Astrocyte (in vitro differentiated cells and primary cell): ENCODE measurements at places on chromosomes 13 and 19. TPM values are rescaled to one million over a fixed set of nuclear protein-coding genes. Genes with fewer than 3 reads are reported as not detected.
A peak's percentile ranks its signal among the peaks of the same experiment; 100 is the strongest.

DNA sequence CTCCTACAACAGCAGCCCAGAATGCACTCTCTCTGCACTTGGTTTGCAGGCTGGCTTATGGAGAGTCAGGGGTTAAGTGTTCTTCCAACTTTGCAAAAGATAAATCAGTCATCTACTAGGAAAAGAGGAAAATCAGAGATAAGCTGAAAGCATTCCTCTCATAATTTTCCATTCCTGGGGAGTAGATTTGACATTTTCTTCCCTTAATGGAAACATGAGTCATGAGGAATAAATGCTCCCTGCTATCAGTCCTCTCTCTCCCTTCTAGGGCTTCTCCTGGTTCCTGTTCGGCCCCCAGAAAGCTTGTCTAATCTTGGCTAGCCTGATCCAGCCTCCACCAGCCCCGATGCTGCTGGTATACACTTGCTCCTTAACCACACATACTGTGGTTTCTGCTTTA, 28.4 kb upstream of the ENOX1 start:
- peak; percentile 95 for DNase-seq
- H3K36me3 ChIP-seq, result no peaks in the 10 kb centered on the region
- H3K4me1 ChIP-seq, result peaks cover 15% of the 10 kb centered on the region
- H3K27ac ChIP-seq, result peak overlapping the region; percentile 47
- H3K27me3 ChIP-seq, result no peaks in the 10 kb centered on the region
- no peak overlapping the region for H3K4me3 ChIP-seq

GRCh38 chr13:34628209-34628682, 313.8 kb upstream of the NBEA start:
- no peaks in the 10 kb centered on the region for H3K36me3 ChIP-seq
- H3K27ac ChIP-seq, result no peak overlapping the region
- no peaks in the 10 kb centered on the region for H3K27me3 ChIP-seq

- peak; percentile 18 for DNase-seq
- H3K4me1 ChIP-seq, result no peaks in the 10 kb centered on the region
- no peaks in the 10 kb centered on the region for H3K27me3 ChIP-seq
- no peak overlapping the region for H3K27ac ChIP-seq
- no peaks in the 10 kb centered on the region for H3K36me3 ChIP-seq
Observed at GRCh38 chr13:52968074-52968700, 60.4 kb upstream of the OLFM4 start.

GRCh38 chr13:25295228-25295627, 6.2 kb upstream of the NUP58 start:
- H3K36me3 ChIP-seq, result no peaks in the 10 kb centered on the region
- H3K27me3 ChIP-seq, result peaks cover 17% of the 10 kb centered on the region
- DNase-seq, result peak; percentile 25
- no peaks in the 10 kb centered on the region for H3K4me1 ChIP-seq

DNA sequence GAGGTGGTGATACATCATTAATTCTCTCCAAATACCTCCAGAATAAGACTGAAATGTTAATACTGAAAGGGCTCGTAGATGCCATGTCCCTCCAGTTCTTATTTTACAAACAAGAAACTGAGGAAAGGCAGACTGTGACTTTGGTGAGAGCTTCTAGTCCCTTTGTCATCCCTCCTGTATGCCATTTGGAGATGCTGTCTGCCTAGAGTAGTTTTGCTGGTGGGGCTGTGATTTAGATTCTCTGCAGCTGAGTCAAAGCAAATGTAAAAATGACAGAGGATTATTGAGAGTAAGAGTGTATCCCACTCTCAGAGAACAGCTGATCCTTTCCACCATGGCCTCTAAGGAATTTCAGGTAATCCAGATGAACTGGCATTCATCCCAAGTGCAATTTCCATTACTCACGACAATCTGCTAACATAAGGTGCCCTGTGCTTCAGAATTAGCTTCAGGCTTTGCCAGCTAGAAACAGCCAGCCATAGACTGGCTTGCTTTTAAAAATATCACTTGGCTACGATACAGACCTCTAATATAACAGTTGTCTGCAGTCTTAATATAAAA, 16.8 kb downstream of the PABPC3 start:
- no peak overlapping the region for H3K4me3 ChIP-seq
- H3K27me3 ChIP-seq, result peaks cover 4% of the 10 kb centered on the region
- DNase-seq, result no peak

DNA sequence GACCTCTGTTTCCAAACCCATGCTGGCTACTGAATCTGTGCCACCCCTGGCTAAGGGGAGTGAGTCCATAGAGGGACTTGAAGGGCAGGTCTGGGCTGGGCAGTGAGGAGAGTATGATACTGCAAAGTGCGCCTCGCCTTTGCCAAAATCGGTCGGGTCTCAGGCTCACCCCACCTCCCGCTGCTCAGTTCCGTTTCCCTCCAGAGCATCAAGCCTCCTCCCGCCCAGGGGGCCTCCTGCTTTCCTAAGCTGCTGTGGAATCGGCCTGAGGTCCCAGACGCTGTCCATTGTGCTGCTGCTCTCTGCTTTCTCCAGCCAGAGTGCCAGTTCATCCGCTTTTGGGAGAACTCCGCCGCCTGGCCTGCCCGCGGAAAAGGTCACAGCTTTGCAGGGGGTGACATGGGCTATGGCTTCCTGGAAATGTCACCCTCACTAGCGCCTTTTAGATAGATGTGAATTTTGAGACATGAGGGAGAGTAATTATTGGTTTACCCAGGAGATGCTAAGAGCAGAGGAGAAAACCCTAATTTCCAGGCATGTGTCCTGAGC, 1418.4 kb downstream of the UQCRFS1 start:
- no peaks in the 10 kb centered on the region for H3K27me3 ChIP-seq
- peak overlapping the region; percentile 74 for H3K27ac ChIP-seq
- peak; percentile 16 for DNase-seq
- H3K36me3 ChIP-seq, result peaks cover 5% of the 10 kb centered on the region
- peak overlapping the region; percentile 90 for H3K4me3 ChIP-seq

Gene NLRP12
- total RNA-seq, result not detected in 2 replicates

DNA sequence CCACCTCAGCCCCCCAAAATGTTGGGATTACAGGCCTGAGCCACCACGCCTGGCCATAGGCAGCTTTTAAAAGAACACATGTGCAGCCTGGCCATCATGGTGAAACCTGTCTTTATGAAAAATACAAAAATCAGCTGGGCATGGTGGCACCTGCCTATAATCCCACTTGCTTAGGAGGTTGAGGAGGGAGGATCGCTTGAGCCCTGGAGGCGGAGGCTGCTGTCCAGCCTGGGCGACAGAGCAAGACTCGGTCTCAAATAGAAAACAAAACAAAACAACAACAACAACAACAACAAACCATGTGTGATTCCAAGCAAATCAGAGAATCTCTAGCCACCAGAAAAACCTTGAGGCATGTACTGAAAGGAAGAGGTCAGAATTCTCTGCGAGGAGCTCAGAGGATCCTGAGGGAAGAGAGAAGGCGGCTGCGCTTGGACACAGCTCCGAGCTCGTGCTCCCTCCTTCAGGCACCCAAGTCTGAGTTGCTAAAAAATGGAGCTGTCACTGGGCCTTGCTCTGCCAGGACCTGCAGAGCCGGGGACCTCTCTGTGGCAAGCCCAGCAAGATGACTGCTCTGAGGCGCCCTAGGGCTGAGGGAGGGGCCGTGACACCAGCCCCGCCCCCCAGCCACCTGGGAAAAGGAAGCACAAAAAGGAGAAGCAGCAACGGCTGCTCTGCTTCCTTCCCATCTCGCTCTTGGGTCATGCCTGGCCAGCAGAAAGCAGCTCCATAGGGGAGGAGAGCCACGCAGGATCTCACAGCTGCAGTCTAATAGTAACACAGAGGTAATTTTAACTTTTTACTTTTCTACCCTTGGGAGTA, at the start of gene ARL11:
ARL11 (plus strand) TSS at position 677 of the 822 bp plus-strand sequence. CDS start 1,941 bp downstream, outside the sequence.
- H3K27me3 ChIP-seq, result no peaks in the 10 kb centered on the region
- H3K4me1 ChIP-seq, result peaks cover 14% of the 10 kb centered on the region
- H3K36me3 ChIP-seq, result no peaks in the 10 kb centered on the region
- H3K27ac ChIP-seq, result no peak within 1 kb of the TSS
- DNase-seq, result no peak
